ENCODE measurements at places on chromosomes 5 and 9.

DNA sequence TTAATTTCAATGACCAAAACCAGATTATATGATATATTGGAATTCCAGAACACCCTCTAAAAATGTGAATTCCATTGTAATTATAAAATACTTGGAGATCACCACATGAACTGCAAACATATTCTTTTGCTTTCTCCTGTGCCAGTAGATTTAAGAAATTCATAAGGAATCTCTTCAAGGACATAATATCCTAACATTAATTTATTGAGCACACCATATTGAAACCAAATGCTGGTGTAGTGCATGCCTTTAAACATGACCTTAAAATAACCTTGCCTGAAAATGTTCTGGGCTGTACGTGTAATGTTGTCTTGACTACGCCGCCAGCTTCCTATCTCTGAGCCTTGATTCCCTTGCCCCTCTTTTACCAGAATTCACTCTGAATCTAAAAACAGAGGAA lies 205.0 kb upstream of the ACTBL2 start:
- no peak for DNase-seq

DNA sequence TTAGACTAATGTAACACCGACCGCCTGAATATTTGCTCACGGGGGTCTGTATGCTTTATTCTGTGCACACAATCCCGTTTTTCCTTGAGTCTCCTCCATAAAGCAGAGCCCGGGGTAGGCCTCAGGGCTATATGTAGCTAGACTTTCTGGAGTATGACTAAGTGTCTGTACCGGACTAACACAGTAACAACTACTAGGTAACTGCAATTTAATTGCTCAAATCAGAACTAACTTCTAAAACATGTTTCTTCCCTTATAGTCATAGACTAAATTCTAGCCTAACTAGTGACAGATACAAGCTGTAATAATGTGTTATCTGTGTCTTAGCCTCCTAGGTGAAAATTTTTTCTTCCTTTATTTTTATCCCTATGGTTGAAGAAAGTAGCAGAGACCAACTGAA lies 2.1 kb downstream of the REEP5 start:
- no peak for DNase-seq

DNA sequence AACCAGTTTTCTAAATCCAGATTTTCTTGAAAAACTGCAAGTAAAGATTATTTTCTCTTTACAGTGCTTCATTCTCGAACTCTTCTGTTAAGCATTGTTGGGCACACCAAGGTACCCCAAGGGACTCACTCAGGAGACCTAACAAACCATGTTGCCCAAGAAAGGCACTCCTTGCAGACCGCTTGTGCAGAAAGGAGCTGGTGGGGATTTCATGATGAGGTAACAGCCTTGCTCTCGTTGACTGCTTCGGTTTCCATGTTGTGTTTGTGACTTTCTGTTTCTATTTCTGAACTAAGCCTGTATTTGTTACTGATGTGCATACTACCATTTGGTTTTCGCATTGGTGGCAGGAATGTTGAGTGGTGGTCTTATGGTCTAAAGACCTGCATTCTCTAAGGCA lies 266.6 kb upstream of the DAP start:
- DNase-seq, result no peak

DNA sequence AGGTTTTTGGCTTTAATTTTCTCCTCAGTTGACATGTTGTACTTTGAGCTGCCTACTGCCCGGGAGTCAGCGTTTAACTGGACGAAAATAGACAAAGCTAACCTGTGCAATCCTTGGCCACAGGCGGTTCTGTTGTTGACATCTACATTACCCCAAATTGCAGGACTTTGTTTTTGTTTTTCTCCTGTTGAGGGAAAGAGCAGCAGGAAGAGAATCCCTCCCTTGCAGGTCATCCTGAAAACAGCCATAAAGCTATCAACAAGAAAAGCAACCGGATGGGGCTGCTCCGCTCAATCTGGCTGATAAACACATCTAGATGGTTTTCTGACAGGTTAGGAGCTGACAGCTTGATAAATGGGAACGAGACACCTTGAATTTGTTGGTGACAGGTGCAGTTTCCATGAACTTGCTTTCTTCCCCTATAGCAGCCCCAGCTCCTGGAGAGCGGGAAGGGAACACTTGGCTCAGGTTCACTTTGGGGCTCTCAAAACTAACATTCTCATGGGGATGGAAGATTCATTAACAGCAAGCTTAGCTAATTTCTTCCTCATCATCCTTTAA lies 331.5 kb downstream of the SLIT3 start:
- no peak for DNase-seq

DNA sequence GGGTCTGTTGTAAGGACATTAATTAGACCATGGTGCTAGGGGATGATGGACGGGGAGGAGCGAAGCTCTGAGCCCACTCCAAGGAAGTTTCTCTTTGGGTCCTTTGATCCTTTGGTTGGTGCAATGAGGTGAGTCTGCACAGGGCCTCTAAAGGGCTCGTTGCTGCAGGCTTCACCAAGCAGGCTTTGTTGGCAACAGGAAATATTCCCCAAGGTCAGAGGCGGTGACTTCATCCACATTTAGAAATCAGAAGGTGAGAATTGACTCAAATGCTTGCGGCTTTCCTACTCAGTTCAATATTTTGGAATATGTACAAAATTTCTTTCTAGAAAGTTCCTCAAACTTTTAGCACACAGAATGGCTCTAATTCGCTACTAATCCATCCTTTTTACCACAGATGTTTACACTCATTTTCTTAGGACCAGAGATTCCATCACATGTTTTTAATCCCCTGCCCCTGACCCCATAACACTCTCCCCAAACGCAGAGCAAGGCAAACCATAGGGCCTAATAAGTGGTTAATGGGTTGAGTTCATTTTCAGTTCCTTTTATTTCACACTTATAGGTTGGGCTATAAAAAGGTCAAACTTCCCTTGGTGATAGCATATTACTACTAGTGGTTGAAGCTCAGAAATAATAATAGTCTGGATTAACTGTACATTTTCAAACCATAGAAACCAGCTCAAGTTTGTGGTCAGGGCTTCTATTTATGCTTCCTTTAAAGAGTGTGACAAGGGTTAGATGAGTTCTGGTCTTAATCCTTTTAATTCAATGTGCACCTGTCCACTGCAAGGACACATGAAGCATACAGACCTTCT lies 37.3 kb upstream of the TMEM252 start:
- DNase-seq, result no peak

DNA sequence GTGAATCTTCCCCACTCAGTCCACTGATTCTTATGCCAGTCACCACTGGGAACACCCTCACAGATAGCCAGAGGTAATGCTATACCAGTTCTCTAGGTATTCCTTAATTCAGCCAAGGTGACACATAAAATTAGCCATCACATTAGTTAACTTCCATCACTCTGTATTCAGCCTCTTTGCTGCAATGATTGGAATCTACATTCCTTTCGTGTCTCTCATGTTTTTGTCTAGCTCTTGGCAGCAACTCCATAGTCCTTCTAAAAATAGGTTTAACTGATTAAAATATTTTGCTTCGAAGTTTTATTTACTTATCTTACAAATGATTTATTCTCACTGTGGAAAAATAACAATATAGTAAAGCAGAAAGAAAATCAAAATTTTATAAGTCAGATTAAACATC lies 19.6 kb upstream of the RNF20 start:
- no peak for DNase-seq

- DNase-seq, result no peak
These were observed 334.0 kb downstream of the ARRDC3 start for GRCh38 chr5:91049112-91049511.

DNA sequence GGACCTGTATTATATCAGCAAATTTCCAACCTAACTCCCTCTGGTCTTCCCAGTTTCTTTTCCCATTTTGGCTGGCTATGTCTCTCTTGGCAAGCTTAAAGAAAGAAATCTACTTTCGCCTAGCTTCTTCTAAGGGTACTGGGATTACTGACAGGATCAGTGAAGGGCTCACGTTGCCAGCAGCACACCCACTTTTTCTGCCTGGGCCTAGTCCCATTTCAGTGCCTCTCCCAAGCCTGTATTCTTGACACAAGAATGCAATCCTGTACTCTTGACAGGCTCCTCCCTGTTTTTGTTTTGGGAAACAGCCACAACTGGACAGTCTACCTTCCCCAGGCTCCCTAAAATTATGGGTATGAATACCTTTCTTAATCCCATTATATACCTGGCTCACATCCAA lies 170.5 kb downstream of the EPB41L4A start:
- no peak for DNase-seq

DNA sequence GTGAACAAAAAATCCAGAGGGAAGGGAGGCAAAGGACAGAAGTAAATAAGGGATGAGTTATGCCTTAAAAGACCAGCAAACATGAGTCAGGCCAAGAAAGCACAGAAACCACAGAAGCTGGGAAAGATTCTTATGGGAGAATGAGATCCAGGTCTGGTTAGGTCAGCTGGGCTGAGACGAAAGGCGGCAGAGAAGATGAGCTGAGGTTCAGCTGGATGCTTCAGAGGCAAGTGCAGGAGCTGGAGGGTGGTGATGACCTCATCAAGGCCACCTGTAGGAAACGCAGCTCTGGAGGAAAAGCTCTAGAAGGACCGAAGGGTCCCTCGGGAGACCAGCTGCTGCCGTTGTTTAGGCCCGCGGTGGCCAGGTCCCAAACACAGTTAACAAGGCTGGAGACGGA lies 152.0 kb downstream of the MYO10 start:
- DNase-seq, result no peak

- no peak for DNase-seq
These were observed 34.2 kb downstream of the MTAP start for GRCh38 chr9:21836437-21837161.

DNA sequence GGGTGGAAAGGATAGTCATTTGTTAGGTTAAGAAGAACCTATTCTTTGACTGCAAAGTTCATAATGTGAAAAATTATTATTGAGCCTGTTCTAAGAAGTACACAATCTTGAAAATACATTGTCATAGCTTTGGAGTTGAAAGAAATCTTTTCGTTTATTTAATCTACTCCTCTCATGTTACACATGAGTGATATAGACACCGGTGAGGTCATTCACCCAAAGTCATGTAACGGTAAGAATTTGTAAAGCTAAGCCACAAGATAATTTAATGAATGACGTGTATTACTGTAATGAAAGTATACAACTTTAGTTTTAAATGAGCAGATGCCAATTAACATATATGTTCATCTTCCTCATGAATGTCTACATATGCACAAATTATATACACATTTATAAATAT lies 284.1 kb upstream of the PDE4D start:
- no peak for DNase-seq

- no peak for DNase-seq
These were observed 132.1 kb downstream of the AP3B1 start for GRCh38 chr5:78162253-78162862.

- no peak for DNase-seq
These were observed 342.1 kb upstream of the NUDT12 start for GRCh38 chr5:103904651-103905050.

GRCh38 chr9:134554373-134555093 lies 87.1 kb upstream of the COL5A1 start:
- DNase-seq, result no peak

DNA sequence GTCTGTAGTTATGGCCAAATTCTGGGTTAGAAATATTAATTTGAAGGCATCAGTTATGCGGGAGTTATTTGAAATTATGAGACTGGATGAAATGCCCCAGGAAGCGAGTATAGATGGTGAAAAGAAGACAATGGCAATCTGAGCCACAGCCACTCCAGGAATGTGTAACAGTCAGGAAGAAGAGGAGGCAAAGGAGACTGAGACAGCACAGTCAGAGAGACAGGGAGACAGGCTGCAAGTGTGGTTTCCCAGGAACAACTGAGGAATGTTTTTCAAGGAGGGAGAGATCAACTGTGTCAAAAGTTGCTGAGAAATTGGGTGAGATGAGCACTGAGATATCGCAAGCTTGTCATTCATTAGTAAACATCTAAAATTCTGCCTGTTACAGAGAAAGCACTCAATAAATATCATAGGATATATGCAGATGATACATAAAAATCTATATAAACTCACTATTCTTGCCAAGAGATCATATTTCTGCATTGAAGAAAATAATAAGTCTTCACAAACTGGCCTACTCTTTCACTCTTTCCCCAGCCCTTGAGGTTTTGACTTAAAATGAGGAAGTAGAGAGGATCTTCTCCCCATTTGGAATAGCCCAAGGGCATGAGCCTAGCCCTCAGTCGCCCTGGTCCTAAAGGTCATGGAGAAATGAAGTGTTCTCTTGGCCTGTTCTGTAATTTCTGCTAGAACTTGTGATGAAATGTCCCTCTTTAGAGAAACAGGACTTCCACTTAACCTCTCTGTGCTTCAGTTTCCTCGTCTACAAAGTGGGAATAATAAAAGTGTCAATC lies 48.5 kb upstream of the RLN1 start:
- no peak for DNase-seq

DNA sequence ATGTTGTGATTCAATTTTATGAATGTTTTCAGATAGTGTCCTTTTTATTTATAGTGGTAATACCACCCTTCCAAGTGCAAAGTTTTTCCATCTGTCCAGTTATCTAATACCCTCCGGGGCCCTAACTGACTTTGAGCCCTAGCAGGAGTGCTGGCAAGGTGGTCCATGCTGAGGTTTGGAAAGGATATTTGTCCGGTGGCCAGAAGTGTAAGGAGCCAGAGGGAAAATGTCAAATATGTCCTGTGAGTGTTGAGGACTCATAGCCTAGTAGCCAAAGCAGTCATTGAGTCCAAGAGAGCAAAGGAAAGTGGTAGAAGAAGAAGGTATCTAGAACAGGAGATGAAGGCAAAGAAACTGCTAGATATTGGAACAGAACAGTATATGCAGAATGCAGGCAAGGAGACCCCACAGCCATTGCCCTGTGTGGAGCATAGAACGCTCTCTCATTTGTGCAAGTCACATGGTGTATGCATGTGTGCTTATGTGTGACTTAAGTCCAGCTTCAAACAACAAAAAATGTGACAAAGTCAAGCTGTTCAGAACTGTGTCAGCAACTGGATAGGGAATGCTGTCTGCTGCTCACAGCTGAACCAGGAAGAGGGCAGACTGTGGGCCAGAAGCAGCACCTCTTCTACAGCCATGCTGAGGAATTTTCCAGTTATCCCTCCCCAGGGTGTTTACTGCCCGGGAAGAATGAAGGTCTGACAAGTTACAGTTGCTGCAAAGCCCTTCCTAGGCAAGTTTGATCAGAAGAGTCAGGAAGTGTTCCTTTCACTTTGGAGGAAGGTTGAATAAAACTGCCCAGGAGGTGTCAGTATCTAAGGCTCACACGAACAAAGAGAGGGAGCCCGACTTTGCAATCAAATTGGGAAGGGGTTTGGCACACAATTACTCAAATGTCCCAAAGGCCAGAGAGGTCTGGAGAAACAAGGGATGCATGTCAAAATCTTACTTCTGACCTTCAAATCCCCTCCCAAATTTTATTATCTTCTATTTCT lies 463.3 kb upstream of the DMAC1 start:
- no peak for DNase-seq

GRCh38 chr9:117290306-117290840 lies 124.5 kb downstream of the ASTN2 start:
- DNase-seq, result no peak

Measured in stimulated activated naive CD8-positive, alpha-beta T cell treated with anti-CD3 and anti-CD28 coated beads, Interleukin-15, amount 100 ng/mL, for 72 hours (primary cell).